ENCODE measurements at places on chromosomes 3 and 15. TPM values are rescaled to one million over a fixed set of nuclear protein-coding genes. Genes with fewer than 3 reads are reported as not detected.
A peak's percentile ranks its signal among the peaks of the same experiment; 100 is the strongest.

Gene TRIM42
- total RNA-seq, result not detected

DNA sequence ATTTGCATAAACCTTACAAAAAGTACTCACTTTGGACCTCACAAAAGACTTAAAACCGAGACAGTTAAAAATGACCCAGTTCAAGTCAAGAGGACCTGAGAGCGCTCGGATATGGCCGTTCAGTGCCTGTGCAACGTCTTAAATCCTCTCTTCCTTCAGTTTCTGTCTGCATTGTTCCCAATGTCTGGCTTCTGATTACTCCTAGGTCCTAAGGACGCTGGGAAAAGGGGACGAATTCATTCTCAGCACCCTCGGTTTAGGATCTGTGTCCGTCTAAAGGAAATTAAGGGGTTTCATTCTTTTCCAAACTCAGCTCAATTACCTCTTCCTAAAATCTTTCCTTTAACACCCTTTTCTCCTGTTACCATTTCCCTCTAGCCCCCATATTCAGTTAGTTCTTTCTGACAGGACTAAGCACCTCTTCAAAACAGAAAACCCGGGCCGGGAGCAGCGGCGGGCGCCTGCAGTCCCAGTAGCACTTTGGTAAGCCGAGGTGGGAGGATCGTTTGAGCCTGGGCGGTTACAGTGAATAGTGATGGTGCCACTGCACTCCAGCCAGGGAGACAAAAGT, 970 bp downstream of the DPPA4 start:
- peak; percentile 9 for DNase-seq

GRCh38 chr3:99637368-99638111, 854 bp upstream of the COL8A1 start:
- DNase-seq, result peak; percentile 94

Gene SH2D7
- not detected for total RNA-seq

- no peak for DNase-seq
These were observed 156.2 kb upstream of the NR2E3 start for GRCh38 chr15:71654042-71654719.

DNA sequence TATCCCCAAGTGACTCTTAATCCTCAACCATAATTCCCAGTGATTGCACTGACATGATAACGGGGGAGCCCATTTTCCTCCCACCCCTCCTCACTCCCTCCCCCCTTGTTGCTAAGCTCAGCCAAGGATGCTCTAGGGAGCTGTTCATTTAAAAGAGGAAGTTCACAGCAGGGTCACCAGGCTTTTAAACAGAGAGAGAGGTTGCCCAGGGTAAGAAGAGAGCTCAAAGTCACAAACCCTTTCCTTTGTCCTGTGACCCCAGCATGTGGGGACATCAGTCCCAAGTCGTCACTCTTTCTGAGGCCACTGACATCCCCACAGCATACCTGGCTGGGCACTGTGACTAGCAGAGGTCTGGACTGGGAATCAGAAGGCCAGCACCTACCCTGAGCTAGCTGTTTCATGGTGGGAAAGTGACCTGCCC, 144.1 kb downstream of the RORA start:
- no peak for DNase-seq

DNA sequence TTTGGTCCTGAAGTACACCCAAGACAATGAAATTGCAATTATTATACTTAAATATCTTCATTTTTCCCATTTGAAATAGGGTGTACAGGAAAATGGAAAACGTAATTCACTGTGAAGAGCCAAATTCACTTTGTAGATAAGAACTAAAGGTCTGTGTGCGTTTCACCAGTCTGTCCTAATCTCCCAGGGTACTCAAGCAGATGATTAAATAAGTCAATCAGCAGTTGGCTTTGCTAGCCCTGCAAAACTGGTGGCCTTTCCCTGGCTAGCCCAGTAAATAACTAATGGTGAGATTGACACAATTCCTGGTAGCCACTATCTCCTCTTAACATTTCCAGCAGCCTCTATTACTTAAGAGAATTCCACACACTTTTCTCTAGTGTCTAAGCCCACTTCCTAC, 389.3 kb downstream of the TBL1XR1 start:
- DNase-seq, result no peak

GRCh38 chr15:56047354-56047753, 53.9 kb upstream of the NEDD4 start:
- DNase-seq, result peak; percentile 84

- no peak for DNase-seq
These were observed 29.8 kb upstream of the FAM98B start for GRCh38 chr15:38424101-38424552.

Gene STXBP5L
- 0.07 TPM for total RNA-seq

- DNase-seq, result no peak
These were observed 453.9 kb upstream of the PROK2 start for GRCh38 chr3:72238801-72239200.

- DNase-seq, result no peak
These were observed 36.8 kb upstream of the NEO1 start for GRCh38 chr15:73015493-73015892.

DNA sequence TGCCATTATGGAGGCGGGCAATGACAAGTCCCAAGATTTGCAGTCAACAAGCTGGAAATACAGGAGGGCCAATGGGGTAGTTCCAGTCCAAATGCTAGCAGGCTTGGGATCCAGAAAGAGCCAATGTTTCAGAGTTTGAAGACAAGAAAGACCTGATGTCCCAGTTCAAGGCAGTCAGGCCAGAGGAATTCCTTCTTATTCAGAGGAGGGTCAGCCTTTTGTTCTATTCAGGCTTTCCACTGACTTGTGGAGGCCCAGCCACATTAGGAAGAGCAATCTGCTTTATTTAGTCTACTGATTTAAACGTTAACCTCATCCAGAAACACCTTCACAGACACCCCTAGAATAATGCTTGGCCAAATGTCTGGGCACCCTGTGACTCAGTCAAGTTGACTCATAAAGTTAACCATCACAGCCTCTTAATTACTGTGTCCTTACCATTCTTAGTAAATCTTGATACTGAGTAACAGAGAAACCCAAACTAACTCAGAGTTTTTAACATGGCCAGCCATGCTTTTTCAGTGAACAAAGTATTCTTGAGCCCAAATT, 50.9 kb upstream of the NPHP3 start:
- peak; percentile 78 for DNase-seq

DNA sequence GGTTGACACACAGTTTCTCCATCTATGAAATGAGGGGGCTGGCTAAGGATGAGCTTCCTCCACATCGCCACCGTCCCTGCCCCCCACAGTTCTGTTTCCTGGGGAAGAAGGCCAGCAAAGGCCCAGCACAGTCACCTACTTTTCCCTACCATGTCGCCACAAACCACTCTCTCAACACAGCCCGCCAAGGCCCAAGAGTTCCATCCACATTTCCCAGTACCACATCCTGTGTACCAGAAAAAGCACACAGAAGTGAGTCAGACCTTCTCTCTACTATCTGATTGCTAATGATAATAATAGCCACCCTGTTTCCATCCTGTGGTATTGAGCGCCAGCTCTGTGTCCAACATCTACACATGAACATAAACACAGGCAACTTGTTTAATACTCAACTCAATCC, 30.3 kb upstream of the C15orf39 start:
- DNase-seq, result peak; percentile 95

DNA sequence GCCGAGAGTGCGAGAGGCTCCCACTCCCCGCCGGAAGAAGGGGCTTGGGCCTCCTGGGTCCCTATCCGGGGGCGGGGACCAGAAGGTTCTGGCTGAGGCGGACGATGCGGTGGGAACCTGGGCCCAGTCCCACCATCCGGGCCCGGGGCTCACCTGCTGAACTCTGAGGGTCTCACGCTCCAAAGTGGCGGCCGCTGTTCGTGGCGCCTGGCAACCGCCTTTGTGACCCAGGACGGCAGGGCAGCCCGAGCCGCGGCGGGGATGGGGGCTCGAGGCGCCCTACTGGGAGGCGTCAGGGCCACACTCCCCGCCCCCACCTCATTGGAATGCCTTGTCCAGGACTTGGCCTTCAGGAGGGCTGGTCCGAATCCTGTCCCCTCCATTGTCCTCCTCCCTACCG, at the start of gene FANCD2OS:
TSS of gene FANCD2OS (minus strand) at position 165 of the 400 bp plus-strand sequence. CDS start 3,481 bp downstream, outside the sequence.
- DNase-seq, result no peak

Gene ZNF662
- 1.4 TPM for total RNA-seq

DNA sequence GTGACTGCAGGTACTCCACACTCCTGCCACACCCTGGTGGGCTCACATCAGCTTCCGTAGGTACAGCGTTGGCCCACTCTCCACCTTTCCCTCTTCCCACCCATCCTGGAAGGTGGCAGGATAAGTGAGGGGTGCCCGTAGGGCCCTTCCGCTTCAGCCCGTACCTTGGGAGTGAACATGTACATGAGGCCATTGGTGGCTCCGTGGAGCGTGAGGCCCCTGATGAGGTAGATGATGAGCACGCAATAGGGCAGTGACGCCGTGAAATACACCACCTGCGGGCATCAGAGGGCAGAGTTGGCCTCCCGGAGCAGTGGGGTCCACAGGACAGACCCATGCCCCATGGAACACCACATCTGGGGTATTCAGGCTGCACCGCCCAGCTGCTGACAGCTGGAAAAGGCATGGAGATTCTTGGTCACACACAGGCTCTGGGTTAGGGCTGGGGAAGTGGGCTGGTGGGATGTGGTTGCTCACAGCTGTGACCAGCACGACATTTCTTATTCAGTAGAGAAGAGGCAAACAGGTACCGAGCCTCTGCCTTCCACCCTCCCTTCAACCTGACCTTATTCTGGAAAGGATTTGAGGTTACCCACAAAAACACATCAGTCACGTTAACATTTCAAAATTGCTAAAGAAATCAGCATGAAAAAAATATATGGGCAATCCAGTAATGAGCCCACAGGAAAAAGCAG, 23.8 kb downstream of the SLC6A20 start:
- no peak for DNase-seq

DNA sequence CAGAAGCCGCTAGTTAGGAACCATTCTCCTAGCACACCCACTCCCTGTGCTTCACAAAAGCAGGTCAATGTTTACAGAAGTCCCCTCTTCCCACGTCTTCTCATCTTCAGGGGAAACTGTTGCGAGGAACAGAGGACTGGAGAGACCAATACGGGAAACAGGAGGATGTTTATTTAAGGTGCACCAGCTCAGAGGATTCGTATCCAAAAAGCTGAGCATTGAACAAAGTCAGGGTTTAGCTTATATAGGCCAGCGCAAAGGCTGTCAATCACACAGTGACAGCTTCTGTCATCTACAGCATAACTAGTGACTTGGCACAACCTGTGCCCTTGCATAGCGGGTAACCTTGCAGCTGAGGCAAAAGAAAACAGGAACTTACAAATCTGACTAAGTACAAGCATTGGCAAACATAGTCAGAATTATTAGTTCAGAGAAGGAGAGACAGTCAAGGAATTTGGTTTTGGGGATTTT, 61.3 kb downstream of the ZDHHC19 start:
- DNase-seq, result no peak

DNA sequence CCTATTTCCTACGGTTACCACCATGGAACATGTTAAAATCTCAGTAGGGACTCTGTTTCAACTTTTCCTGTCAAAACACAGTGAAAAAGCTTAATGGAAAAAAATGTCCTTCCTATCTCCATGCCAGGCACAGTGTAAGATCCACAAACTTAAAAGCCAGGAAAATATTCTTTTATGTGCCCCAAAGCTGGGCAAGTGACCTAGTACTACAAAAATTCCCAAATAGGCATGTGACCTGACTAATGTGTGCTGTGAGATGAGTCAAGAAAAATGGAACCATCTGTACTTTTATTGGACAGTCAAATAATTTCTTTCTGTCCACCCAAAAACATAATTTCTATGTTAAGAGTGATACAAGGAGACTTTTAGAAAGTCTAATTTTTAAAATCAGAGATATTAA, 406.0 kb downstream of the ZBTB20 start:
- DNase-seq, result peak; percentile 47

- no peak for DNase-seq
These were observed 7.0 kb upstream of the SETD5 start for GRCh38 chr3:9390265-9390888.

Gene EEF1AKMT4
- 9.7 TPM for total RNA-seq

Gene ANKUB1
- total RNA-seq, result not detected

GRCh38 chr3:129379582-129380358, 48.7 kb downstream of the EFCAB12 start:
- no peak for DNase-seq

GRCh38 chr15:34514251-34514670, 69.2 kb downstream of the GOLGA8B start:
- DNase-seq, result peak; percentile 19

Gene HESX1
- not detected for total RNA-seq

DNA sequence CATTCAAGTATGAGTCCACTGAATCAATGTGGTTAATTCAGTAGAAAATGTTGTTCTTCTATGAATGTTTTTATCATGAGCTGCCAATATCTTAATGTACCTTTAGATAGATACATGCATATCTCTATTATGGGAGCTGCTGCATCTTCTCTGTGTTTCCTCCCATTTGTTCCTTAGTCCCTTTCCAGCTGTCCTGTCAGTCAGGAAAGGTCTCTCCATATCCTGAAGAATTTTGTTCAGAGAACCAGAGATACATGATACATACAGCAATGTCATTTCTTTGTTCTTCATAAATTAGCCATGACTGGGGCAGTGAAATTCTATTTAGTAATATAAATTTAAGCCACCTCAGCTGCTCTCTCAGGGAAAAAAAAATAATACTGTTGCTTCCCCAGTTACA, 103.7 kb downstream of the P3H2 start:
- no peak for DNase-seq

DNA sequence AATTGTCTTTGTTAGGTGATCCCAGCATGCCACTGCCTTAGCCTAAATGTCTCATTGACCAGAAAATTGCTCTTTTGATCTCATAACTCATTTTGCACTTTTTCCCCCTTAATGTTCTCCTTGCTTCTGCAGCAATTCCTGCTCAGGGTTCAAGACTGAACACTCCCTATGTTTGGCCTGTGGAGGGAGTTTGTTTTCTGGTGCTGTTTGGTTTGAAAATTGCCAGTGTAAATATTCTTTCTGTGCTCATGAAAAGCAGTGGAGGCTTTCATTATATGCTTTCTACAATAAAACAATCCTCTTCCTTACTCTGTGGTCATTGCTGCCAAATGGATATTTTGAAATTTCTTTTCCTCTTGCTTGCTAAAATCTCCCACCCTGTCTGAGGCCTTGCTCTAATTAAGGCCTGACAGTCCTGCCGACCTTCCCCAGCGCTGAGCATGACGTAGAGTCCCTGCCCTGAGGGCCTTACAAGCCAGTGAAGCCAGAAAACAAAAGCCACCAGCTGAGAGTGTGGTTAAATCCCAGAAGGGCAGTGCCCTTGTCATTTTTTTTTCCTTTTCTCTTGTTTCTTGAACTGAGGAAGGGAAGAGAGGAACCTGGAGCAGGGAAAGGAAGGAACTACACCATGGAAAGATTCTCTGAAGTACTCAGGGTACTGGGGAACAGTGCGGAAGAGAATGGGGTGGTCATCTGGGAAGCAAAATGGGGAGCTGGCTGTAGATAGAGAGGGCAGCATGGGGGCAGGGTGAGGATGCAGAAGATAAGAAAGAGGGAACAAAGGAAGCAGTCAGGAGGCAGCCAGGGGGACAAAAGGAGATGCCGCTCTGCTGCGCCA, 24.8 kb downstream of the ZBTB38 start:
- DNase-seq, result peak; percentile 95

Gene PDCD7
- total RNA-seq, result 9.2 TPM

Gene ADPRH
- total RNA-seq, result 1.1 TPM

Gene SLC22A13
- not detected for total RNA-seq

Gene U2SURP
- 83.3 TPM for total RNA-seq

GRCh38 chr3:195172039-195172684, 98.8 kb downstream of the XXYLT1 start:
- DNase-seq, result no peak

GRCh38 chr3:9422712-9423424, 25.5 kb downstream of the SETD5 start:
- DNase-seq, result peak; percentile 93

GRCh38 chr3:171459137-171459941, 866 bp downstream of the TNIK start:
- peak; percentile 66 for DNase-seq

- DNase-seq, result peak; percentile 58
These were observed 21.4 kb upstream of the NR2C2 start for GRCh38 chr3:14925729-14926591.

GRCh38 chr15:57160823-57161560, 215.3 kb upstream of the CGNL1 start:
- DNase-seq, result peak; percentile 22
